ENCODE measurements at places on chromosomes 6 and 20. TPM values are rescaled to one million over a fixed set of nuclear protein-coding genes. Genes with fewer than 3 reads are reported as not detected.

ENPP3 gene
- 0.22 TPM for polyA plus RNA-seq

FAM209A gene
- not detected for polyA plus RNA-seq

PAK1IP1 gene
- 7.6 TPM for polyA plus RNA-seq

ADTRP gene
- polyA plus RNA-seq = 0.37 TPM

BPI gene
- polyA plus RNA-seq = 0.61 TPM

KCNK16 gene
- 57.1 TPM for polyA plus RNA-seq

CALHM4 gene
- not detected for polyA plus RNA-seq

ID1 gene
- 109 TPM for polyA plus RNA-seq

SLC35F1 gene
- 16.3 TPM for polyA plus RNA-seq

ZNF133 gene
- 11.4 TPM for polyA plus RNA-seq

RBPJL gene
- not detected for polyA plus RNA-seq

TREM1 gene
- 0.93 TPM for polyA plus RNA-seq

SLPI gene
- polyA plus RNA-seq = 4.1 TPM

ARMC12 gene
- polyA plus RNA-seq = 0.68 TPM

PSORS1C2 gene
- polyA plus RNA-seq = not detected

DEFB123 gene
- polyA plus RNA-seq = not detected

PAX1 gene
- polyA plus RNA-seq = not detected

ANKS1A gene
- 27.1 TPM for polyA plus RNA-seq

SERAC1 gene
- polyA plus RNA-seq = 7.4 TPM

All from brain (organoid and tissue), 16 donors.